ENCODE measurements at places on chromosomes 1 and 21.

DNA sequence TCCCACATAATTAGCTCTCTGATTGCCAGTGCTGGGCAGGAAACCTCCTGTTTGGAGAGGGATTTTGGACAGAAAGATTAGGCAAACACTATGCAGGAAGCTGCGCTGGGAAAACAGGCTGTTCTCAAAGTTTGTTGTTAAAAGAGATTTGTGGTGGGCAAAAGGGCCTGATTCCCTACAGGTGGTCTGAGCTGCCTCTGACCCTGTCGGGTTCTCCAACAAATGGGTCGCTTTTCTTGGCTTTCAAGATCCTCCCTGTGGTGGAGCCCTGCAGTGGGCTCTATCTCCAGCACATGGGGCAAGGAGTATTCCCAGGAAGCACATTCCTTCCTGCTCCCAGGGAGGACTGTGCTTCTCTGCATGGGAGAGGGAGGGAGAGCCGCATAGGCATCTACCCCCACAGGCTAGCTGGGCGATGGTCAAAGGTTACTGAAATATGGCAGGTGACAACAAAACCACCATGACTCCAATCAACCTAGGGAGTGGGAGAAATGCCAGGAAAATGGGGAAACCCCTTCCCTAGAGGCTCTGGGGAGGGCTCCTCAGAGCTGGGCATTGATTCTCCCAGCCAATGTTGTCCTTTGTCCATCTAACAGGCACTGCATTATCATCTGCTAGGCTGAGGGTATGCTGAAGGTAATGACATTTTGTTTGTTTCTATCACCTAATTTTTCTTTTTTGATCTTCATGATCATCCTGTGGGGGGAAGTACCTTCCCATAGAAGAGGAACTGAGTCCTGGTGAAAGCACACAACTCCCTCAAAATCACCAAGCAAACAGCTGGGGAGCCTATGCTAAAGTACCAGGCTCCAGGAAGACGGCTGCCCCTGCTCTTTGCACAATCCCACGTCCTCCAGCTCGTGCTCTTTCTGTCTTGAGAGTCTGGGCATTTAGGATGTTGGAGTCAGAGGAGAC lies 85.3 kb downstream of the PLXNA2 start:
- no peak for DNase-seq

DNA sequence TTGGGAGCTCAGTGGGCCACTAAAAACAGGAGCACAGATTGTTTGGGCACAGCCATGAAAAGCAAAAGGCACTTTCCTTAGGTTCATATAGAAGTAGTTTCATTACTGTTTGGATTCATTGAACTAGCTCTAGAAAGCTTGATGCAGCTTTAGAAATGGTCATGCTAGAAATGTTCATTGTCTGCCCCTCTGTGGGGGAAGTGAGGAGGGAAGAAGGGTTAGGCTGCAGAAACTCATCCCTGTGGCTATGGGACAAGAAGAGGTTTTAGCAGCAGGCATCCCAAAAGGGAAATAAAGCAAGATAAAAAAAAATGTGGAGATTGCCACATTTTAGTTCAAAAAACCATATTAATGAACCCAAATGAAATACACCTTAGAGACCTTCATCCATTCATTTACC lies 359.6 kb upstream of the PTBP2 start:
- DNase-seq: no peak

- DNase-seq: no peak
Observed at GRCh38 chr1:161930064-161930463, 93.6 kb downstream of the OLFML2B start.

DNA sequence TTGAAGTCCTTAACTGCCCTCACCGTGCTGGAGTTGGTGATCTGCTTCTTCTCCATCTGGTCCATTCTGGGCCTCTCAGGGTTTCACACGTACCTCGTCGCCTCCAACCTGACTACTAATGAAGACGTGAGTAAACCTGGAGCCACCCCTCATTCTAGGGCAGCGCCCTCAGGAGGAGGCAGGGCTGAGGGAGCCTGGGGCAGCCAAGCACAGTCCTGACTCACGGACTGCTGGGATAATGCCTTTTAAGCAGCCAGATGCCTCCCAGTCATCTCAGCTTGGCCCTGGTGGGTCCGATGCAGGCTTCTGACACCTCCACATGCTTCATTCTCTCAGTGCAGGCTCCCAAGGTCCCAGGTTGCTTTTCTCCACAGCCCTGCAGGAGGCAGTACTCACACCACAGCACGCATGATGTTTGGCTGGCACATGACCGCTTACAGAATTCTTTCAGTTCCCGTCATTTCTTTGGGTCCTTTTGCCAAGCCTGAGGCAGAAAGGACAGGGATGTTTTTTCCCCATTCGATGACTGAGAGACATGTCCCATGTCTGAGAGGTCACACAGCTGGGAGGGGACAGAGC lies 11.8 kb upstream of the SFN start:
- no peak for DNase-seq

DNA sequence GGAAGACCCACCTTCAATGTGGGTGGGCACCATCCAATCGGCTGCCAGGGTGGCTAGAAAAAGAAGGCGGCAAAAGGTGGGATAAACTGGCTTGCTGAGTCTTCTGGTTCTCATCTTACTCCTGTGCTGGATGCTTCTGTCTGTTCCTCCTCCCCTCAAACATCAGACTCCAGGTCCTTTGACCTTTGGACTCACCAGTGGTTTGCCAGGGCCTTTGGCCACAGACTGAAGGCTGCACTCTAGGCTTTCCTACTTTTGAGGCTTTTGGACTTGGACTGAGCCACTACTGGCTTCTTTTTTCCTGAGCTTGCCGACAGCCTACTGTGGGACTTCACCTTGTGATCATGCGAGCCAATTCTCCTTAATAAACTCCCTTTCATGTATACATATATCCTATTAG lies 55.9 kb downstream of the VCAM1 start:
- DNase-seq: no peak

GRCh38 chr1:51131185-51131584 lies 29.2 kb downstream of the C1orf185 start:
- no peak for DNase-seq

GRCh38 chr1:181028196-181028595 lies 5.5 kb upstream of the STX6 start:
- no peak for DNase-seq

DNA sequence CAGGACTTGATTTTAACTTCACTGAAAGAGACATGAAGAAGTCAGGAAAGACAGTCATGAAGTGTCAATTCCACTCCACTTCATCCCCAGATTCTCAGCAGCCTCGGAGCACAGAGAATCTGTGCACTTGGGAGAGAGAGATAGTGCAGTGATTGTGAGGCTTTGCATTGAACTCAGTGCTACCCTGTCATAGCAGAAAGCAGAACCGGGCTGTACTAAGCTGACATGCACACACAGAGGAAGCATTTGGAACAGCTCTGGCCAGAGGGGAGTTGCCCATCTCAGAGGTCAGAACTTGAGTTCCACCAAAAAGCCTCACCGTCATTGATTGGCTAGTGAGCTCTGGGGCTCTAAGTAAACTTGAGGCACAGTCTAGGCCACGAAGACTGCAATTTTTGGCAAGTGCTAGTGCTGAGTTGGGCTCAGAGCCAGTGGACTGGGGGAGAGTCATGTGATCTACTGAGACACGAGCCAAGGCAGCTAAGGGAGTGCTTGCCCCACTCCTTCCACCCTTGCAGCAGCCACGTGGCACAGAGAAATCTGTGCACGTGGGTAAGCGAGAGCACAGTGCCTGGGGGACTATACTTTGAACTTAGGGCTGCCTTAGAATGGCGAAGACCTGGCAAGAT lies 810.2 kb upstream of the ADAMTS5 start:
- no peak for DNase-seq

DNA sequence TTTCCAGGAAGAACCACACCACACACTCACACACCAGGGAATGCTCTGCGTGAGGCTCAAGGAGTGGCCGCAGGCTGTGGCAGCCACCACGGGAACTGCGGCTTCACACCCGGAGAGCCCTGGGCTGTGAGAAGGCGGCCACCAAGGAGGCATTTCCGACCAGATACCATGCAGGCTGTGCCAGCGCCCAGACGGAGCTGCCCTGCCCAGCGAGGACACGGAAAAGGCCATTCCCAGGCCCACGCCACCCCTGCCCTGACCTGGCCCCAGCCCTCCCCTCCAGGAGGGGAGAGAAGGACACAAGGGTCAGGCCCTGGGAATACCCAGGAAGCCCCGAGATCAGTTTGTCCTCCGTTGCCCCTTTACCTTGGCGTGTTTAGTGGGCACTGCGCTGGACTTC lies 119.3 kb downstream of the NPHP4 start:
- no peak for DNase-seq

DNA sequence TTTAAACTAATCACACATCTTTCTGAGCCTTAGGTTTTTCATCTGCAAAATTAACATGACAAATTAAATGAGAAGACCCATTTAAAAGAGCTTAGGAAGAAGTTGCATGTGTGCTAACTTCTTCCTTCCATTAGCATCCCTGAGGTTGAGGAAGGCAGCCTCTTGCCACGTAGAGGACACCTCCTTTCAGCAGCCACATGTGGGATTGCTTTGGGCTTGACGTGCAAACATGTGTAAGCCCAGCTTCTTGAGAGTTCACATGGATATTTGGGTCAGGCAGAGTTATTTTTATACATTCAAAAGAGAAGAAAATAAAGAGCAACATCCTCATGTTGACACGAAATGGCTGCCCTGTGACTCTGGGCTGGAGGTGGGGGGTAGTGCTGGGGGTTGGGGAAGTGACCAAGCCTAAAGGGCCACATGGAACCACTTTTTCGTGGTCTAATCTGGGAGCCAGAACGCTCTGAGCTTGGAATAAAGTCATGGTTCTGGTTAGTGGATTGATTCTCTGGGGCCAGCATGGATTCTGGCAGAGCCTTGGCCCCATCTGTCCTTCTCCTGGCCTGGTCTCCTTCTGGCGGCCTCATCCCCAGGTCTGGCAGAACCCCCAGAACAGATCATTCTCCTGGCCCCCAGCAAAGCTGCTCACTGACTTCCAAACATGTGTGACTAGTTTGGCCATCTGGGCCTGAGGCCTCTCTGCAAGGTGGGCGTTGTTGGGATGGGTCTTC lies 137.1 kb upstream of the USP24 start:
- DNase-seq: no peak

GRCh38 chr1:154348429-154349076 lies 23.2 kb downstream of the ATP8B2 start:
- DNase-seq: no peak

DNA sequence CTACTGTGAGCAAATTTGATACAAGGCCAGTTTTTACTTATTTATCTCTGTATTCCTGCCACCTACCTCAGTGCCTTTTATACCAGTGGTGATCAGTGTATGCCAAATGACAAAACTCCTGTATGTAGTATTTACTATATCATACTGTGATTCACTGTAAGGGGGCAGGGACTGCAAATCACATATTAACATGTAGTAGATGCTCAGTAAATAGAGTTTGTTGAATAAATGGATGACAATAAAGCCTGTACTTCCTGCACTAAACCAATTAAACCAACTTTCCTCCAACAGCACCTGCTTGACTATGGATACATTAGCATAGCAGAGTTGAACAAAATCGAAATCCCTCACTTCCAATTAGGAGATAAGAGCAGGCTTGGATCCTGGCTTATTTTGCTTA lies 73.3 kb upstream of the C1orf87 start:
- no peak for DNase-seq

GRCh38 chr21:46600978-46601377 lies 3.9 kb downstream of the S100B start:
- DNase-seq: no peak

GRCh38 chr1:30411206-30411605 lies 312.2 kb downstream of the MATN1 start:
- no peak for DNase-seq

GRCh38 chr1:8284127-8284526 lies 33.8 kb upstream of the SLC45A1 start:
- no peak for DNase-seq

GRCh38 chr1:221276896-221277409 lies 397.7 kb downstream of the HLX start:
- no peak for DNase-seq

DNA sequence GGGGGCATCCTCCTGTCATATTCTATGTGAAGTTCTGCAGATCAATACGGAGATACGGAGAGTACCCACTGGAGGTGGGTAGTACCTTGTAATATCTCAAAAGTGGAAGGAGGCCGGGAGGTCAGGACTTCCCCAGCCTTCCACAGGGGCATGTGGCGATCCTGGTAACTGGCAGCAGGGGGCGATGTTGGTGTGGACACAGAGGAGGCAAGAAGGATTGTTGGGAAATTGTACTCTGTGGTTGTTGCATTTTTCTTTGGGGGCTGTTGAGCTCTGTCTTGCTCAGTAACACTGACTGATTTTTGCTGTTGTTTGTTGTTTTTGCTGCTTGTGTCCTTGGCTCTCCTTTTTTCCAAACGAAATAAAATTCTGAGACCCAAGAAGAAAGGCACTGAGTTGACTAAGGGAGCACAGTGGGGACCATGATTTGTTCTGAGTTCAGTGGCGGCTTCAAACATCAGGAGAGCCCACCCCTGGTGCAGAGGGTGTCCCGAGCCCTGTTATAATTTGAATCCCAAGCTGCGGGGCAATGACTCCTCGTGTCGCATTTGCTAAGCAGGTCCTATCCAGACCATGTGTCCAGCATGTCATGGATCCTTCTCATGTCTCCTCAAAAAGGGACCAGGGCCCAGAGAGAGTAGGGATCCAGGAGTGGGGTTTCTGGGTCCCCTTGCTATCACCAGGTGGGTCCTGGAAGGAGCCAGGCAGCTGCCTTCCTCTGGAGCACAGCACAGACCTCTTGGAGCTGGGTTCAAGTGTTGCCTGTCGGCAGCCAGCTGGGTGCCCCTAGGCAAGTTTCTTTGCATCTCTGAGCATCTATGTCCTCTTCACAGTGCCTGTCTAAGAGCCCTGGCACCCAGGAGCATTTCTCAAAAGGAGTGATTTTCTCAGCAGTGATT lies 22.8 kb downstream of the LHX4 start:
- no peak for DNase-seq

- no peak for DNase-seq
Observed at GRCh38 chr21:34884346-34884929, 164.7 kb downstream of the RUNX1 start.

- no peak for DNase-seq
Observed at GRCh38 chr1:159915571-159916241, 9.6 kb downstream of the TAGLN2 start.

GRCh38 chr1:62613890-62614289 lies 16.6 kb downstream of the ANGPTL3 start:
- no peak for DNase-seq

DNA sequence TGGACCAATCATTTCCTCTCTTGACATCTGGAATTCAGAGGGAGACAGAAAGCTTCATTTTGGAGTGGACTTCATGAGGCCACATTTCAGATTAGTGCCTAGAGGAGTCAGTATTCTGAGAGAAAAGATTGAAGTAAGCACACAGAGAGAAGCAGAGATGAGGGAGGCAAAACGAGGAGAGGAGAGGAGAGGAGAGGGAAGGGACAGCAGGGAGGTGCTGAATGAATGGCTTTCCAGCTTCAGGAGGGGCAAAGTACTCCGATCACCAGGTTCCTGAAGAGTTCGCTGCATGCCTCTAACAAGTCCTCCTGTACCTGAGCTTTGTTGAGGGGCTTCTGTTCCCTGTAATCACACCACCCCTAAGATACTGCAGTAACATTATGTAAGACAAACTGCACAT lies 76.0 kb downstream of the NRIP1 start:
- no peak for DNase-seq

DNA sequence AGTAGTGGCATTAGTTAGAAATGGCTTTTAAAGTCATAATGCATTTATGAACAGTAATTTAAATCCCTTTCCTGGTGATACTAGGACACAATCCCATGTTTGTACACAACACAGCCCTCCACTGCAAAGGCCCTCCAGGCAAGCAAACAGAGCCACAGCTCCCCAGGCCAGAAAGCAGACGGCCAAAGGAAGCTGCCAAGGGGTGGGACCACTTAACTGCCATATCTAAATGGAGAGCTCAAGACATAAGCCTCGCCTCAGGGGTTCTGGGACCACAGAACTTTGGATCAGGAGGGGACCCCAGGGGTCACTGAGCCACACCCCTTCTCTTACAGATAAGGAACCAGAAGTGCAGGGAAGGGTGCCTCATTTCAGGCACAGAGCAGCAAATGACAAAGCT lies 189.7 kb downstream of the KCNH1 start:
- DNase-seq: no peak

All from activated CD4-positive, alpha-beta T cell treated with anti-CD3 and anti-CD28 coated beads, Interleukin-2, amount 50 U/mL, for 24 hours (primary cell).